Activated naive CD8-positive, alpha-beta T cell treated with anti-CD3 and anti-CD28 coated beads, Interleukin-2, amount 10 ng/mL, durations not matched to agents 7 days and 5 days (primary cell): ENCODE measurements at places on chromosomes 6 and 20.
A peak's percentile ranks its signal among the peaks of the same experiment; 100 is the strongest.

GRCh38 chr6:26027491-26028211 lies 59.6 kb upstream of the HFE start:
- DNase-seq, result no peak

- DNase-seq, result no peak
These were observed 43.2 kb upstream of the CRISP1 start for GRCh38 chr6:49909563-49909962.

DNA sequence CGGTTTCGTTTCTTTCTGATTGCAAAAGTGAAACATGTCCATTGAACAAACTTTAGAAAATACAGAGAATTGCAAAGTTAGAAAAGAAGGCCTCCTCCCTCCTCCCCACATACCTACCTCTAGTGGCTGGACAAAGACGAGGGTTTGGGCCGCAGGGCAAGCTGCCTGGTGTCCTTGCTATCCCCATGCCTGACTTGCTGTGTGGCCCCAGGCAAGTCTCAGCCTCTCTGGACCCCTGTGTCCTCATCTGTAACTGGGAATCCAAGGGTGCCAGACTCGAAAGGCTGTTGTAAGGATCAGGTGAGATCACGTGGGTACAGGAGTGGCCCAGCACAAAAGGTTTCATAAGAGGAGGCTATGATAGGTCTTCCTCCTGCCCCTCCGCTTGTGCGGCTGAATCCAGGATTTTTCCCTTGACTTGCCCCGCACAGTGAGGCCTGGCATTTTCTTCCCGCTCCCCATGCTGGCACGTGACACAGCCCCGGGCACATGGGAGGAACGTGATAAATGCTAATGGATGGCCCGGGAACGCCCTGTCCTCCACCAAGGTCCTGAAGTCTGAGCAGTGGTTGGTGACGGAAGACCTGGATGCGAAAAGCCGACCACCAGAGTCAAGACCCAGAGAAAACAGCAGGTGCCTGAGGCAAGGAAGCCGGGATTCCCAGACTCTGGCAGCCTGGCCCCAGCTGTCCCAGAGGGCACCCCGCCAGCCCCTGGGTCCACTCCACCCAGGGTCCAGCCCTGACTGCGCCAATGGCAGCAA lies 55.8 kb downstream of the UBE2V1 start:
- no peak for DNase-seq

DNA sequence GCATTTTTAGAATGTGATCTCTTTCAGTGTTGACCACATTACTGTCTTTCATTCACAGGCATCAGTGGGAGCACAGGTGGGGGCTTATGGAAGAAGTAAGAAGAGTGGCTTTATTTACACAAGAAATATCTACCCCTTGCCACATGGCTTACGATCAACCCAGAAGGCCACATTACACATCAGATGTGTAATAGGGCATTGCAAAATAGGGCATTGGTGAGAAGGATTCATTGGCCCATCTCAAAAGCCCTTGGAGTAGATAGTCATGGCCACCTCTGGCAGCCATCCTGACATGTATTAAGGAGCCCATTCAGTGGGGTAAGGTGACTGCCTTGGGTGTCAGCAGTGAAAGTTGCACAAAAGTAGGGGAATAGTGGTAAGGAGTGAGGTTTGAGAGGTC lies 97.5 kb downstream of the MAFB start:
- DNase-seq, result no peak

DNA sequence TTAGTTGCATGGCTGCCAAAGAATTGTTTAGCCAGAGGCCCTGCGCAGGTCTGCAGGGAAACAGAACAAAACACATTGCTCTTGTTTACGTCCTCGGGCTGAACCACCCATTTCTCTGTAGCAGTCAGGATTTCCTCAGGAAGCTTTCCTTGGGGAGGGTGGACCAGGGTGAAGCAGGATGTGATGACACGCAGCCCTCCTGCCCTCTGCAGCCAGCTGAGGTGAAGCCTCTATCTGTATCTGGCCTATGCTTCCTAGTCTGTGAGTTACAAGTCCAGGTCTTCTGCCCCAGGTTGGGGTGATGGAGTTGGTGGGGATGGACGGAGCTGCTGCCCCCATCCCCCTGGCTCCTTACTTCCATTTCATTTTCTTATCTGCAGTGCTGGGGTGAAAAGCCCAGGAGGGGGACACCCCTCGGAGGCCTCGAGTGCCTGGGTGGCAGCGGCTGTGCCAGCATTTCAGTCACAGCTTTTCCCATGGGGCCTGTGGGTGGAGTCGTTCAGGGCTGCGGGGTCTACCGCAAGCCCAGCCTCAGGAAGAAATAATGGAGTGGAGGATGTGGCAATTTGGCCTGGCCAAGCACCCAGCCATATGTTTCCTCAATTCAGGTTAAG lies 24.9 kb downstream of the SASH1 start:
- DNase-seq, result no peak

DNA sequence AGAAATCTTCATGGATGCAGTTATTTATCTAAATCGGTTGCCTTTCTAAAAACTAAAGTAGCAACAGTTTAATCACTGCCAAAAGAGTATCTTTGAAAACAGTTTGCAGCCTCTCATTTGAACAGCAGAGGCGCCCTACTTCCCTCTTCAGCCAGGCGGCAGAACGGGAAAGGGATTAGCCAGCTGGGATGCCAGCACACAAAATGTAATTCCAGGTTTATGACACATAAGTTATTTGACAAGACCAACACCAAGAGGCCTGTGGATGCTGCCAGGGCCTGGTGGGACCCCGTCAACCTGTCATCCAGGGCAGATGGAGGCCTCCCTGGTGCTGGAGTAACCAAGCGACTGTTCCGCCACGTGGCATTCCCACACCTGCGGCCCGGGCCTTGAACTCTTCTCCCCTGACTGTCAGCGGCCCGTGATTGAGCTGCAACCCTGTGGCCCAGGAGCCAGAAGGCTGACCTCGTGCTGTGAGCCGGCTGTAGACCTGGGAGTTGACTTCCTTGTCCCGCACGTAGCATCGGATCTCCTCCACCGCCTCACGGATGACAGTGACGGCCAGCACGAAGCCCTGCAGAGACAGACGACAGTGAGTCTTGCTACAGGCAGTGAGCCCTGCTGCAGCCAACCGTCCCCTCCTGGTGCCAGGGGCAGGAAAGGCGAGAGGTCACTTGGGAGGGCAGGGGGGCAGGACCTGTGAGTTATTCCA lies 55.5 kb downstream of the ATP9A start:
- DNase-seq, result no peak

DNA sequence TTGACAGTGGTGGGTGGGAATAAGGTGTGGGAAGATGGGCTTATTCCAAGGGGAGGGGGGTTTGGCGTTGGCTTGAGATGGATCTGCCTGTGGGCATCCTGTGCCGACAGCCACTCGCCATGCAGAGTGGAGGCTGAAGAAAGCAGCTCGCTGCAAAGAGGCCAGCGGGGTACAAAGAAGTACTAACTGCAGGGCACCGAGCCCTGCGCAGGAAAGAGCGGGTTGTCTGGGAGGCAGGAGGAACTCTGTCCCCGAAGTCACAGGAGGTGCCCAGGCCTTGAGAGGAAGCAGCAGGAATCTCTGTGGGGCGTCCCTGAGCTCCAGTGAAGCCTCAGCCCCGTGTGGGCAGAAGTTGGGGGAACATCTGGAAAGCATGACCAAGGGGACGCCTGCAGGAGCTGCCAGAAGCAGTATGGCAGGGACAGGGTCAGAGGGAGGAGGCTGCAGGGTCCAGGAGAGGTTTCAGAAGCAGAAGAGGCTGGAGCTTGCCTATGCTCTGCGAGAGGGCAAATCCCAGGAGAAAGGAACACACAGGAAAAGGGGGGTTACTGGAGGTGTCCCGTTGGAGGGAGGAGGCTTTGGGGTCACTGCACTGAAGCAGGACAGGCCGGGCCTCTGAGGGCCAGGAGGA lies 77.2 kb downstream of the THBS2 start:
- DNase-seq, result no peak

DNA sequence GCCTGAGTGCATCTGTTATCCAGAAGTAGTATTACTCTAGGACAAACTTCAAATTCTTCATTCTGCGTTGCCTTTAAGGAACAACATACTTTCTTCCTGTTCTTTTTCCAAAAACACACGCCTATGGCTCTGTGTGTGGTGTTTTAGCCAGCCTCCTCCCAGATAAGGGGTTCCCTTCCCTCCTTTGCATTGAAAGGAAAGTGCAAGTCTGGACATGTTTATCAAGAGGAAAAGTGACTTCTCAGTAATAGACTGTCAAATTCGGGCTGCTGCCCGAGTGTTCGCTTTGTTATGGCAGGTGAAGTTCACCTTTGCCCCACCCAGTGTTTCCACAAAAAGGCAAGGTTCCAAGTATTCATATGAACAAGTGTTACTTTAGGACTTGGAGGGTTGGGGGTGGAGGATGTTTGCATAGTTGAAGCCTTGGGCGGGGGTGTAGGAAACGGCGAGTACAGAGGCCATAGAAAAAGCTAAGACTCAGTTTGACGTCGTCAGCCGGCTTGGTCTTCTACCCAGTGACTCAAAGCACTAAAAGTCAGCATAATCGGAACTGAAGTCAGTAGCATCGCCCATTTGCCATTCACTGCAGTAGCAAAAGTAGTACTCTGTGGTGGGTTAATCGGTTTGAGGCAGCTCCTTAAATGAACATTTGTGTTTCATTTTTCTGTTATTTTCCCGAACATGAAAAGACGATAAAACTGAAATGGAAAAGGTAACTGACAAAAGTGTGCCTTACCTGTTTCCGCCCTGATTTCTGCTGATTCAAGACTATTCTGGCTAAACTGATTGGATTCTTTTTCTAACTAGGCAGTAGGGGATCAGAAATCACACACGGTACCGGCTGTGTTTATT lies 12.5 kb downstream of the PRDM1 start:
- DNase-seq, result peak; percentile 58

DNA sequence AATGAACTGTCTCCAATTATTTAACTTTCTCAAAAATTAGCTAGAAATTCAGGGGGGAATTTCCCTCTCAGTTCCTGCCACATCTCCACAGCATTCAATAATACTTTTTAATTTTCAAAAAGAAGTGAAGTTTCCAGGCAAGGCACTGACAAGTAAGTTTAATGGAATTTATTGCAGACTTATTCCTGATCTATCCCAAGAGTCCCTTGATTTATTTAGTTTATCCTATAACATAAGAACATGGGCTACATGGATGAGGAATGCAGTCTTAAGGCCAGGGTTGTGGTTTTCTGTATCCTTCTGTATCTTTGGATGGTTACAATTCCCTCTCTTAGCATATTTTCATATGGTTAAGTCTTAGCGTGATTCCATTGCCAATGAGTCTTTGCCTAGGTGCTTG lies 126.5 kb downstream of the TSHZ2 start:
- no peak for DNase-seq

DNA sequence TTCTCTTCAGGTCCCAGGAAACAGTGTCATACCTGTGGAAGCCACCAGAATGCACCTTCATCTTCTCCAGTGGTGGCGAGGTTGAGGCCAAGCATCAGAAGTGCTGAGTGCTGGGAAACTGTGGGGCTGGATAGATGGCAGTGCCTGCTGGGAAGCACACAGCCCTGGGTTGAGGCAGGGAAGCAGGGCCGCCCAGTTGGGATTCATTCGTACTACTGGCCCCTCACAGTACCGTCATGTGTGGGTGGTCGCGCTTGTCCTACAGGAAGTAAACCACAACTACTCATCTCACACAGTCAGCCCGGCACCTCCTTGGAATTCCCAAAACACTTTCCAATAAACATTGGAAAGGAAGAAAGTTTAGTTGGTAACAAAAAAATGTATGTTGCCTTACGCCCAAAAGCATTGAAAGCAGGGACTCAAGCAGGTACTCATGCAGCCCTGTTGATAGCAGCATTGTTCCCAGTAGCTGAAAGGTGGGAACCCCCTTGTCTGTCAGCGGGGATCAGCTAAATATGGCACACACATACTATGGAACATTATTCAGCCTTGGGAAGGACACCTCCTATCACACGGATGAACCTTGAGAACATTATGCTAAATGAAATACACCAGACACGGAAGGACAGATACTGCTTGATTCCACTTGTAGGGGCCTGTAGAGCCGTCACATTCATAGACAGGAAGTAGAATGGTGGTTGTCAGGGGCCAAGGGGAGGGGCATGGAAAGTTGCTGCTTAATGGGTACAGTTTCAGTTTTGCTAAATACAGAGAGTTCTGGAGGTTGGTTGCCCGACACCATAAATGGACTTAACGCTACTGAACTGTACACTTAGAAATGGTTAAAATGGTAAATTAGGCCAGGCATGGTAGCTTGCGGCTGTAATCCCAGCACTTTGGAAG lies 162.7 kb downstream of the MTHFD1L start:
- no peak for DNase-seq

DNA sequence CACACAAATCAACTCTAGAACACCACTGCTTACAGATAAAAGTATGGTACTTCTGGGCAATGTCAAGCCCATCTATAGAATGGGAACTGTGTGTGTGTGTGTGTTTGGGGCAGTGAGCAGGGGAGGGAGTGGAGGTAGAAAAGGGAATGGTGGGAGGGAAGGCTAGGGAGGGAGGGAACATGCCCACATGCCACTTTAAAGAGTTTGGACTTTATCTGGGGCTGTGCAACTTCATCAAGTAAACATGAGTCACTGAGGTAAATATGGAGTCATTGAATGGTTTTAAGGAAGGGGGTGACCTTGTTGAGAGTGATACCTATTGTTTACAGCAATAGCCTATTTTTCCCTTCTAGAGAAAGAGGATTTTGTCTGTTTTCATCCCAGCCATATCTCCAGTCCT lies 22.5 kb upstream of the RNGTT start:
- no peak for DNase-seq

DNA sequence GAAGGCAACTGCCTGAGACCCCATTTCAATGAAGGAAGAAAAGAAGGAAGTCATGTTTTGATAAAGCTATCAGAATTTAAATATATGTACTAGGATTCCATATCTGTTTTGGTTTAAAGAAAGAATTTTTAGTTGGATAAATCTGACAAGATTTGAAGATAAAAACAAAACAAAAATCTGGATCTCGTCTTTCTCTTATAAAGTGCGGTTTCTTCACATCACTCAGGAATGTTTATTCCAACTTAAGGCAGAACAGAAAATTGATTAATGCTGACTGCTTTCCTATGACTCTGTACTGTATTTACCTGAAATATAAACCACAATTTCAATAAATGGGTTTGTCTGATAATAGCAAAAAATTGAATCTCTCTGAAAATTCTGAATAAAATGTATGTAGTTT lies 439.7 kb downstream of the RFPL4B start:
- DNase-seq, result no peak

DNA sequence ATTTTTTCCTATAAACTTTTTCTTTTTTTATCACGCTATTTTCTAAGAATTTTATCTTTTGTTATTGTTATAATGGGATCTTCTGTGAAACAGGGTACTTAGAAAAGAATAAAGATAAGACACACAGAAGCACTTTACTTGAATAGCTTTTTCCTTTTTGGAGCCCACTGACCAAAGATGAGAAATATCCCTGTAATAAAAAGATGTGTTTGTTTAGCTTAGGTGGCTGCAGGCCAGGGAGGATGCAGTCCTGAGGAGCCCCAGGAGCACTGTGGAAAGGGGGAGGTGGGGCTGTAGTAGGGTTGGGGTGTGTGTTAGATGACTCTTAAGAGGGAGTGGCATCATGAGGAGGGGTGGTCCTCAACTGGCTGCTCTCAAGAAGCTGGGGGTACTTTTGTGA lies 128.6 kb downstream of the ARID1B start:
- DNase-seq, result no peak
